ENCODE measurements at places on chromosomes 6 and 20.

- no peak for DNase-seq
Measured at GRCh38 chr6:139712830-139713229, 338.4 kb upstream of the CITED2 start.

DNA sequence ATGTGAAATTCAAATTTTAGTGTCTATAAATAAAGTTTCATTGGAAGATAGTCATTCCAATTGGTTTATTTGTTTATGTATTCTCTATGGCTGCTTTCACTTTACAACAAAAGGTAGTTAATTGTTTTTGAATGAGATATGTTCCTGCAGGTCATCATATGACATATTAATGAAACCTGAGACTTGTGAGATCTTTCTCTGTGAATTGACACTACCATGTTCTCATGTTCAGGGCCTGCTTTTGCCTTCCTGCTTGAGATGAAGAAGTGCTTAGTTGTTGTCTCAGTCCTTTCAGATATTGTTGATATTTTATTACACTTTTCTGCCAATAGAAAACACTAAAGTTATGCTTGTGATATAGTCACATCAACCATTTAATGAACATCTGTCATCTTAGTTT is 132.5 kb downstream of the UTRN start:
- DNase-seq: no peak

DNA sequence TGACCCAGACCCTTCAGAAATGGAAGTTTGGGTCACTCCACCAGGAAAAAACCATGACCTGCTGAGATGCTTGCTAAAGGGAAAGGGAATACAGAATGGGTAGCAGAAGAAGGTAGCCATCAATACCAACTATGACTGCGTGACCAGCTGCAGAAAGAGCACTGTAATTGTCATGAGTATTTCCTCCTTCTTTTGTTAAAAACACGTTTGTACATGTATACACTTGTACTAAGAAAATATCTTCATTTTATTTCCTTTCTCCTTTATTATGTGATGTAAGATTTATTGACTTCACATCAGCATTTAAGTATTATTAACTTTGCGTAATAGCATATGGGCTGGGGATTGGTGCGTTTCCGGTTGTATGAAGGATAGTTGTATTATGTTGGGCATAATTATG is 12.6 kb upstream of the MUC21 start:
- DNase-seq: no peak

DNA sequence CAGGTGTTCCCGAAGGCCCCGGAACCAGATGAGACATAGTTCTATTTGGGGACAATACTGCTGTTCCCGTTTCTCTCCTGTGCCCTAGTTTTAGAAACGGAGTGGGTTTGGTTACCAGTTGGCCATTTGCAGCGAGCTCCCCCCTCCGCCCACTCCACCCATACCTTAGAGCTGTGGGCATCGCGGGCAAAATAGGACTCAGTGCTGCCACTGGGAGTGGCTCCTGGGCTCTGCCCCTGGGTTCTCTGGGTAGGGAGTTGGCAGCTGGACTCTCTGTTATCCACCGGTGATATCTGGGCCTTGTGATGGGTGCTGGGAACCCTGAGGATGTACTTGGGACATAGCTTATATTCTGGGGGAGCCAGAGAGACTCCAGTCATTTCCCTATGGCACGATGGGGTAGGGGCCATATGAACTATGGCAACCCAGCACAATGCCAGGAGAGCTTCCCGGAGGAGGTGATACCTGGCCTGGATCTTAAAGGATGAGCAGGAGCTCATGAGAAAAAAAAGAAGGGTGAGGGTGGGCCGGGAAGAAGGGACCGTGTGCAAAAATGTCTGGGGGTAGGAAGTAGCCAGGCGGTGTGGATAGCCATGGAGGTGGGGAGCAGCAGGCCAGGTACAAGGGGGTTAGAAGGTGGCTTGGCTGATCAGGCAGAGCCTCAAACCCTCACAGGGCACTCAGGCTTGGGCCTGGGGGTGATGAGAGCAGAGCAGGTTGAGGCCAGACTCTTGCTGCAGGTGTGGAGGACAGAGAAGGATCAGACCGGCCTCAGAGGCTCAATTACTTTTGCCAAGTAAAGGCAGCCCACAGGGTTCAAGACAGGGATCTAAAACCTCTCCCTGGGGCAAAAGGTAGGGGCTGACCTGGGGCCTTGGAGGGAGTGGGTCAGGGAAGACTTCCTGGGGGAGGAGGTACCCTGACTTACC is 9.6 kb downstream of the SRC start:
- DNase-seq: no peak

DNA sequence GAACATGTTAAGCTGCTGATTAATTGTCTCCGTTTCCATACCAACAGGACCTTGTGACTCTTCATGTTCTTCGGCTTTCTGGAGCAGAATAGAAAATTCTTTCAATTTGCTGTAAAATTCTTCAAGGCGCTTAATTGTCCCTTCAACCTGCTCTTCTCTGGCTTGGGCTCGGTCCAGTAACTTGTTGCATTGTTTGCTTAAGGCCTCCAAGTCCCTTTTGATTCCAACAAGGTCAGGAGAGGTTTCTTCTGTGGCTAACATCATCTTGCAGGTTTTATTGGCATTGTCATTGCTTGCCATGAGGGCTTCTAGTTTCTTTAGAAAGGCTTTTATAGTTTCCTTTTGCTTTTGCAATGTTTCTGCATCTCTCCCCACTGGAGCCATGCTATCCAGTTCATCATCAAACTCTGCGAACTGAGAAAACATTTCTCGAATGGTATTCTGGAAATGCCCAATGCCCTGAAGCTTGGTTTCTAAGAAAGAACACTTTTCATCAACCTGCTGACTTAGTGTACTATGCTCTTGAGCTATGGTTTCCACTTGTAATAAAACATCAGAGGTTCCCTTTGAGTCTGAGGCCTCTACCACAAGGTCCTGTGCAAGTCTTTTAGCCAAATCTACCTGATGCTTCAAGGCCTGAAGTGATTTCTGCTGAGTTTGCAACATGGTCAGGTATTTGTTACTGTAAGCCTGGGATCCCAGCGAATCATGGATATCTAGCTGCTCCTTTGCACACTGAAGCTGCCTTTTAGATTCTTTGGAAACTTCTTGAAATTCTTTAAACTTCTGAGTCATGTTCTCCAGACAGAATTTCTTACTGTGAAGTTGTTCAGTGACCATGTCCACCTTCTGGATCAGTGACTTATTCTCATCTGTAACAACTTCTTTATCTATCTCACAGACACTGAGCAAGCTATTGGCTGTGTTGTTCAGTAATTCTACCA is 90.2 kb downstream of the DST start:
- no peak for DNase-seq

DNA sequence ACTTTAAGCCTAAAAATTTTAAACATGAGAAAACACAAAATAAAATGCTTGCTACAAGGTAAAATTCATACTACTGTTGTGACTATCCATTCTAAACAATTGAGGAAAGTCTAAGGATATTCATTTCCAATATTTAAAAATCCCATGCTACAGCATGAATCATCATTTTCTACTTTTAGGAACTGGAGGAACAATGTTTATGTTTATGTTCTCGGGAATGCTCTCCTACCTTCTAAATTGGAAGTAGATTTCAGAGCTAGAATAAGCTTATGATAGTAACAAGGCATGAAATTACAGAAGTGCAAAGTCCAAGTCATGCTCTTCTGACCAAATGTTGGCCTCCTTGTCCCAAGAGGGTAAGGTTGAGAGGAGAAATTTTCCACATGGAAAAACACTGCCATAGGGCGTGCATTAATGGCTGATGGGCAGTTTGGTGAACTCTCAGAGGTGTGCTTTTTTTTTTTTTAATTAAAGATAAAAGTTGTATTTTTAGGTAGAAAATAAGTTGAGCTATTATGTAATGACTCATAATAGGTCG is 6.0 kb upstream of the MYLK4 start:
- DNase-seq: no peak

DNA sequence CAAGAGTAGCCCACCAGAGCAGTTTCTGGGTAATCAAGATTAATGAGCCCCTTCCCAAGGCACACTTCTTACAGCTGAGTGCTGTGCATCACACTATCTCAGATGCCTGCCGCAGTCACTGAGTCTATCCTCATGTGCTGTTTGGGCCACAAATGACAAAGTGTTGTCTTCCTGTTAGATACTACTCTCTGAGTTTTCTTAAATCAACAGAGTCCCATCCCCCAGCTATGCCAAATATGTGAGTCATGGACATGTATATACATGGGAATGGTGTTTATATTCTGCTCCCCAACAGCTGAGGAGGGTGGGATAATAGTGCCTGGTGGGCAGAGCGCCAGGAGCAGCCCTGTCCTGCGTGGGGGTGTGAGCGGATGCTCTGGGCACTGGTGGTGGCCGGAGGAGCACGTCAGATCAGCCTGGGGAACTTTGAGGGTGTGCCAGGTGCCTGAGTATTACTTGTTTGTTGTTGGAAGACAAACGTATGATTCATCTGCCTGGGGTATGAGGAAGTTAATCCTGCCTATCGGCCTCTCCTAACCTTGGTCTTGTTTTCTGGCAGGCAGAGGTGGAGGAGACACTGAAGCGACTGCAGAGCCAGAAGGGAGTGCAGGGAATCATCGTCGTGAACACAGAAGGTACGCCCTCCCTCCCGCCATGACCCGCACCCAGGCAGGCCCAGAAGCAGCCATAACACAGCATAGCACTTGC is 9.6 kb downstream of the DYNLRB1 start:
- no peak for DNase-seq

DNA sequence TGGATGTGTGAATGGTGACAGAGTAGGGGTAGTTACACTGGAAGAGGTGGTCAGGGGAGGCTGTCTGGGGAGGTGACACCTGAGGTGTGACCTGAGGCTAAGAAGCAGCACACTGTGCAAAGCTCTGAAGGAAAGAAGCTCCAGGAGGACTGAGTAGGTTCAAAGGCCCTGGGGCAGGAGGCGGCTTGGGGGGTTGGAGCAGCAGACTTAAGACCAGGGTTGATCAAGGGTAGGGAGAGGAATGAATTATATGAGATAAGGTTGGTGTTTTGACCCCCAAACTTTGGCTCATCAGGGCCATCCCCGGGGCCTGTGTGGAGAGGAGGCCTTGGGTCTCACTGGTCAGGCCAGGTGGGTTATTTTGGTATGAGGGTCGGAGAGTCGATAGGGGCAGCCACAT is 166.1 kb downstream of the GRM4 start:
- no peak for DNase-seq

DNA sequence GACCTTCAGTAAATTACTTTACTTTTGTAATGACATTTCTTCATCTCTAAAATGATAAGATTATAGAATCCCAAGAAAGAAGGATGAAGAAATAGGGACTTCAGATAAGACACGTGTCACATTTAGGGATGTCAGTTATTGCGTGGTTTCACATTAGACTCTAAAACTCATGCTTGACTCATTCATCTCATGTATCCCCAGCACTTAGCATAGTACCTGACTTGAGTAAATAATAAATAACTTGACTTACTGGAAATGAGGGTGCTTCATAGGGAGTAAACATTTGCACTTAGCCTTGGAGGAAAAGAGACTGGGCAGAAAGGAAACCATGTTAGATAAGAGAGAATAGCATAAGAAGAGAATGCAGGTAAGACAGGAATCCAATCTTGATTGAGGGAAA is 37.2 kb downstream of the VTA1 start:
- DNase-seq: no peak

GRCh38 chr6:15171026-15171425 is 74.8 kb upstream of the JARID2 start:
- no peak for DNase-seq

DNA sequence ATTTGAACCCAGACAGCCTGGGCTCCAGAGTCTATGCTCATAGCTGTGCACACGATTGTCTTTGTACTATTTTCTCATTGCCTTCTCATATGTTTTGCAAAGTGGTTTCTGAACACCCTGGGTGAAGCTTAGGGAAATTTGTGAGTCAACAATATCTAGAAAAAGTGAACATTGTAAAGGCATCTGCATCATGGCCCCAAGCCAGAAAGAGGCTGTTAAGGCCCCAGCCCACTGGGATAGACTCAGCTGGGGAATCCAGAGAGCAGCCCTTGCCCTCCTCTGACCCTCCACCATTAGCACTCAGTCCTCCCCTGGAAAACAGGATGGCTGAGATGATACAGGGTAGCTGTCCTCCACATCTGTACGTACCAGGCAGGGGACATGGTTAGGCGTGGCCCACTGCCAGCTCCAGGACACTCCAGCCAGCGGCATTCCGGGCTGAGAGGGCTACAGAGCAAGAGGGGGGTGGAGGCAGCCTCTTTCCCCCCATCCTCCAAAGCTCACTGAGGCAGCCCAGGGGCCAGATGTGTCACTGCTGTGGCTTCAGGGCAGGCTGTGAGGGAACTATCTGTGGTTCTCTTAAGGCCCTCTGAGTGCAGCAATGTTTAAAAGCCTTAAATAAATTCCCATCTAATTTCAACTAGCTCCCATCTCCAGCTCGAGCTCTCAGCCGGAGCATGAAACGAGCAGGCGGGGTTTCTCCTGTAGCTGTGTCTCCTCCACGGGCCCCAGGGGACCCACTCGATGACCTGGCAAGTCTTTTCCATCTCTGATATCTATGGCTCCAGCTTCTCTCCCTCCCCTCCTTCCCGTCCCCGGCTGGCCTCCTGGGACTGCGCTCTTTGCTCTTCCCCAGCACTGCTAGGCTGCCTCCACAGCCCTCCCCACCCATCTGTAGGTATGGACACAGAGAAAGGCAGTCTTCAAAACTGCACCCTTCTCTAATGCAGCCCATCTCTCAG is 209.4 kb upstream of the LRFN2 start:
- DNase-seq: no peak

GRCh38 chr6:829656-830055 is 136.7 kb upstream of the EXOC2 start:
- no peak for DNase-seq

DNA sequence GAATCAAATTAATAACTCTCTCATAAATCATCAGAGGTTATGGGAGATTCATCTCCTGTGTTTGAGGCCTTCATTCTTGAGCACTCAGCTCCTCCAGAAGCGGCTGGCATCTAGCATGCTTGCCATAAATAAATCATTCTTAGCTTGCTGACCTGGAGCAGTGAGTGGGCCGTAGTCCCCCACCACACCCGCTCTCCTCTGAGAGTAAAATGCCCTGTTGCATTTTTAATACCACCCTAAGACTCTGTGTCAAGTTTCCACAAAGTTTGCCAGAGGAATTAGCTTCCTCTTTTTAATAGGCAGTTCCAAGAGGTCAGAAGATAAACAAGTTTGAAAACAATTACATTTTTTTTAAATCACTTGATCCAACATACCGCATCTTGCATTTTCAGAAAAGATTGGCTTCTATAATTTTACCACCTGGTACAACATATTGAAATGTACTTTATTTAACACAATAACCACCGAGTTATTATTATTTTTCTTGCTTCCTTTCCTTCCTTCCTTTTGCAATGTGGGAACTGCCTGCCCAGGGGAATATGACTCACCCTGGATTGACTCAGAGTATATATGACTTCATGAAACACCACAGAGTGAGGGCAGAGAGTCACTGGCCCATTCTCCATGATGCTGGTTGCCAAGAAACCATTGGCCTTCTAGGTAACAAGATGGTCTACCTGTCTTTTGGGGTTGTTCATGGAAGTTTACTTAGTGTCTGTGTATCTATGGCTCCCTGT is 29.4 kb upstream of the CLIC5 start:
- DNase-seq: no peak

- no peak for DNase-seq
Measured at GRCh38 chr20:46568570-46569129, 18.2 kb upstream of the OCSTAMP start.

DNA sequence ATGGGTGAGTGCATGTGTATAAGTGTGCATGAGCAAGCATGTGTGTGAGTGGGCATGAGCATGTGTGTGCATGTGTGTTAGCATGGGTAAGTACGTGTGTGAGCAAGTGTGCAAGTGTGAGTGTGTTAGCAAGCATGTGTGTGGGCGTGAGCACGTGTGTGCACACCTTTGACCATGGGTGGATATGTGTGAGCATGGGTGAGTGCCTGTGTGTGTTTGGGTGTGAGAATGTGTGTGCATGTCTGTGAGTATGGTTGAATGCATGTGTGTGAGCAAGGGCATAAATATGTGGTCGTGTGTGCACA is 84.6 kb downstream of the DLL1 start:
- DNase-seq: no peak

GRCh38 chr20:9035126-9035525 is 33.8 kb upstream of the PLCB4 start:
- DNase-seq: no peak

Measured in activated gamma-delta T cell treated with Interleukin-2 at 50 U/mL for 16 hours (primary cell).